ENCODE measurements at places on chromosomes 3 and 15.

GRCh38 chr15:28112101-28112760 is 13.1 kb upstream of the OCA2 start:
- DNase-seq = no peak

DNA sequence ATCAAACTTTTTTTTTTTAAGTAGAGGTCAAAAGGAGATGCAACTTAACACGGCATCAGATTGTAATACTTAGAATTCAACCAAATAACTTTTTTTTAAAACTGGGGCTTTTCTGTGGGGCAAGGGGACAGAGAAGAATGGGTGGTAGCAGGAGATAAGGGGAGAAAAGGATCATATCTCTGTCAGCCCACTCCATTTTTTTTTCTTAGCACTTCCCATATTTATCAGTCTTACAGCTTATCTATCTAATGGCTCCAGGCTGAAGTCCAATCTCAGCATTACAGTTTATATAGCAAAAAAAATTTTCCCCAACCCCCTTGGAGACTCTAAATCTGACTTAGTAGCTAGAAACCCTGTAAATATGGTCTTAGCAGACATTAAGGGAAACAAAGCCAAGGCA is 69.3 kb downstream of the PIK3R4 start:
- no peak for DNase-seq

DNA sequence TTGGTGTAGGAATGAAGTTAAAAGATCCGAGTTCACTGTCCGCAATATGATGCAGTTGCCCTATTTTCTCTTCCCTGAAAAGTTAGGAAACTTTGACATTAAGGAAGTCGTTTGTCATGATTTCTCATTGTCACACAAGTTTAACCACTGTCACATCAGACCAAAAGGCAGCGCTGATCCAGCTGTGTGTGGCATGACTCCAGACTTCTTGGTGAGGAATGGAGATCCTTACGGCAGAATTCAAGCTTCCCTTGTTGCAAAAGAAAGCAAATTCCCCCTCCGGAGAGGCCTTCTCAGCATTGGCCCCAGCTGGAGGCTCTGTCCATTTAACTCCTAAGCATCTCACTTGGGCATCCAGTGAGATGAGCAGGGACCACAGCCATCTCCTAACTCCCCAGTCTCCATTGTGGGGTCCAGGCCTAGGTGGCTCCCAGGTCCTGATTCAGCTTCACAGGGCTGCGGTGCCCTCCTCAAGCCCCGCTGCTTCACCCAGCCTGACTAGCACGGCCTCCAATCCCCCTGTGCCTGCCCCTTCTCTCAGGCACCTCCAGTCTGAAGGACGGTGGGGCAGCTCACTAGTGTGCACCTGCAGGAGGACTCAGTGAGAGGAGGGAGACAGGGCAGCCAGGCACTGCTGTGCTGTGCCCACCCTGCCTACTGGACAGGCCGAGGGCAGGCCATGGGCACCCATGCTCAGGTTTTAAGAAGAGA is 159.5 kb downstream of the CHSY1 start:
- DNase-seq = no peak

GRCh38 chr3:152428577-152428976 is 159.8 kb downstream of the MBNL1 start:
- no peak for DNase-seq

DNA sequence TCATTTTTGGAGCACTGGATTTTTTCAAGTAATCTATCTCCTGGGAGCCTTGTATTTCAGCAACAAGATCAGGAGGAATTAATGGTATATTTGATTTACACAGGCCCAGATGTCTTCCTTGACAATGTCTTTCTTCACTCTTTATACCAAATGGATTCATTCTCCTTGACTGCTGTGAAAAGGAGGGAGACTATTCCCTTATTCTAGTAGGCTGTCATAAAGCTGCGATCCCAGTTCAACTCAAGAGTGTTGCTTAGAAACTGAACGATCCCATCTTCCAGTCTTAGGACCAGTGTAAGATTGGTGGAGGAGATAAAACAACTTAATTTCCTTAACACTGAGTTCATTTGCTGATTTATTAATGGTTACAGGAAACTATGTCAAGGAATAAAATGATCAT is 119.4 kb upstream of the ROBO1 start:
- no peak for DNase-seq

- DNase-seq = no peak
These were observed 7.4 kb upstream of the MBNL1 start for GRCh38 chr3:152261329-152261728.

GRCh38 chr3:109899925-109900324 is 562.6 kb upstream of the DPPA4 start:
- DNase-seq = no peak

GRCh38 chr15:73873889-73874511 is 636 bp downstream of the TBC1D21 start:
- no peak for DNase-seq

- DNase-seq = no peak
These were observed 52.4 kb upstream of the CMSS1 start for GRCh38 chr3:99765042-99765942.

GRCh38 chr15:72797338-72797689 is 13.8 kb upstream of the ADPGK start:
- no peak for DNase-seq

DNA sequence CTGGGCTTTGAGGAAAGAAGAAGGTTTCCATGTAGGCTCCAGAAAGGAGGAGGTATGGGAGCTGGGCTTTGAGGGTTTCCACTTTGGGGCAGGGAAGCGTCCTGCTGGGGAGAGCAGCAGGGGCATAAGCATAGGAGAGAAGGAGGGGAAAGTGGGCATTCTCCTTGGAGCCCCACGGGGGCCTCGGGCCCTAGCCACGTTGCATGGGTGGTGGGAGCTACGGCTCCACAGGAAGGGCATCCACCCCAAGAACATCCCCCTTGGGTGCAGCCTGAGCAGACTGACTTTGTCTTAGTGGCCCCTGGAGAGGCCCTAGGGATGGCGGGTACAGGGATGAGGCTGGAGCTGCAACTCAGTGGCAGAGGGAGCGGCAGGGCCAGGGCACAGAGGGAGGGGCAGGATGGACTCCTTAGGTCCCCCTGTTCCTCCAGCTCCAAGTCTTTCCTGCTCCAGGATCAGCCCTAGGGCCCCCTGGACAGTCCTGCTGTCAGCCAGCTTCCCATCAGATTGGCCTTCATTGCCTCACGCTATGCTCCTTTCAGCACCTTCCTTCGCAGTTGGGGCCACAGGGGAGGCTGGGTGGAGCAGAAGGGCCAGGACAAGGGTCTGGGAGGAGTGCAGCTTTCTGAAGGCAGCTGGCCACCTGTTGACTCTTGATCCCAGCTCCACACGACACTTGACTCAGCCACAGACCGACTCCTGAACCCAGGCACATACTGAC is 22.9 kb downstream of the PRR20G start:
- no peak for DNase-seq

DNA sequence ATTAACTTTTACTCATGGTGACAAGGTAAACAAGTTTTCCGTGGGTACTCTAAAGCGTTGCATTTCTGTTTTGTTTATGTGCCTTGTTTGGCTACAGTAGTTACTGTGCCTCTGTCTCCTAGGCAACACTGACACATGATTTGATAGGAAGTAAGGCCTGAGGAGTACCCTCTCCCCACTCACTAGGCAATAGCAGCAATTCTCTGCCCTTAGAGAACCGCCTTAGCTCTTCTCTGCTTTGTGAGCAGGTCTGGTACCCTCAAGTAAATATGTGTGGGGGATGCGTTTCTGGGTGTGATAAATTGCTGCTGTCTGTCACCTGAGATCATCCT is at the start of gene IL5RA:
Gene IL5RA (minus strand): TSS at position 76 of the 332 bp plus-strand sequence. CDS start 5,390 bp downstream, outside the sequence.
- DNase-seq = no peak

DNA sequence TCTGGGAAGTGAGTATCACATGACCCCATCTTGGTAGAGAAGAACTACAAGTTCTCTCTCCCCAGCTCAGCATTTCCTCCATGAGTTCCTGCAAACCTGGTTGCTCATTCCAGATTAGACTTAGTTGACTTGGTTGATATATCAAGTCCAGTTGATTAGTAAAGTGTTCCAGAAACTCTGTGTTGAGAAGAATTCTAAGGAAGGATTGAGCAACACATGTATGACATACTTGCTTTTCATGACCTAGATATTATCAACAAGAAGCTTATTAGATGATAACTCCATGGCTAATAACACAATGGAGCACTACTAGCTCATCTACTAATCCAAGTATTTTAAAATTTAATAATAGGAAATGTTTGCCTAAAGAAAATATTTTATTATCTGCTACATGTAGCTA is 6.4 kb upstream of the EID1 start:
- no peak for DNase-seq

DNA sequence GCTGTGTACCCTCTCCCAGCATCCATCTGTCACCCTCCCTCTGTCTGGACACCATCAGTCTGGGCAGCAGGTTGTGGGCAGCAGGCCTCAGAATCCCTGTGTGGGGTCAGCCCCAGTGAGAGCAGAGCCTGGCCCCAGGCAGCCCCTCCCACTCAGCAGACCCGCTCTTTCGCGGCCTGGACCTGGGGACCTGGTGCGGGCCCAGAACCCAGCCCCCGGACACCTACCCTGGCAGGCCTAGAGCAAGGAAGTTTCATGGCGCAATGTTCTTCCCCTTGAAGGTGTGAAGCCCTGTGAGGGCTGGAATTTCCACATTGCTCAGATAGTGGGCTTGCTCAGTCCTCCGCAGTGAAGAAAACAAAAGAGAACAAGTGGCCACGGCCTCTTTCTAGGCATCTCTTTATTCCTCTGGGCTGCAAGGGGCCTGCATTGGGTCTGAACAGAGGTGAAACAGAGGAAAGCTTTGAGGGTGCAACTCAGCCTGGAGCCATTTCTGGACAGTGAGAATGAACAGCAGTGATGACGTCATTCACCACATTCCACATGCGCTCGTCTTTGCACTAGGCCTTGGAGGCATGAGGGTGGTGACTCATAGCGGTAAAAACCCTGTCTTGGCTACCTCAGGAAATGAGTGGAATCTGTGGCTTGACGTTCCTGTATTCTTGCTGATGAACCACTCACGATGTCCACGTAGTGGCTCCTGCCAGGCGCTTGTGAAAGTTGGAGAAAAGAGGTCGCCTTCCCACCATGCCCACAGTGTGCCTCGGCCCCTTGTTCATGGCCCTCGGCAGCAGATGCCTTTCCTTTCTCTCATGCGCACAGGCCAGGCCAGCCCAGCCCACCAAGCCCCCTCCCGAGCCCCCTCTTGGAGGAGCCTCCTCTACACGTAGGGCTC is 66.1 kb downstream of the SLC30A4 start:
- DNase-seq = peak; percentile 27

DNA sequence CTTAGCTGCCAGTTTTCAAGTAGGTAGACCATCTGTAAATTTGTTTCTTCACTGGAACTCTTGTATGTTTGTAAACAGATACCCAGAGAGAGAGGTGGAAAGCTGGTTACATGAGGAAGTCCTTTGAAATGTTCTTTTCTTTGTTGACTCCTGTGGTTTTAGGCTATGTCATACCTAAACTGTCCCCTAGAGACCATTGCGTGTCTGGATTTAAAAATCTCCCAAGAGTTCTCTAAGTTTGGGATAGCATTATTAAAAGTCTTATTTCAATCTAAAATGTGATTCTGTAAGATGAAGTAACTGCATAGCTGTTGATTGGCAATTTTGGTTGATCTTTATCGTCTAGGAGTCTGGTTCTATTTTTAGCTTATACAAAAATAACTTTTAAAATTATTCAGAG is 127.2 kb downstream of the GHSR start:
- no peak for DNase-seq

- no peak for DNase-seq
These were observed 3.2 kb downstream of the ALAS1 start for GRCh38 chr3:52200981-52201679.

GRCh38 chr15:74552773-74553441 is 11.9 kb downstream of the ARID3B start:
- no peak for DNase-seq

DNA sequence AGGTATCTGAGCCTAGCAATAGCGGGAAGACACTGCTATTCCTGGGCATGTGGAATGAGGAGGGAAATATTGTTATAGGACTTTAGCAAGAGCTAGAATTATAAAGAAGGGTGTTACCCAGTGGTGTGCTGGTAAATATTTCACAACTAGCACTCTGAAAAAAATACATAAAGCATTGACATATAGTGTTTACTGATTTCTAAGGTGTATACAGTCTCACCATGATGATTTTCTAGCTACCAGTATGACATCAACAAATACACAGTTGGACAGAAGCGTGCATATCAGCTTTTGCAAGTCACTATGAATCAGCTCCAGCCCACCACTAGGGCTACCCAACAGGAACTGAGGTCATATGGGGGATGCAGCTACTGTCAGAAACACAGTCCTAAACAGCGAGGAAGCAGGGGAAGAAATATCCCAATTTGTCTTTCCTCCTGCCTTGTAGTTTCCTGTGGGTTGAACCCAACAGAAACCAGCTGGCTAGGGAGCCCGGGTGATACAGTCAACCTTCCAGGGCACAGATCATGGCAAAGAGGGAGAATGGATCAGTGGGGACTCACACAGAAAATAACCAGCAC is 39.6 kb downstream of the HGD start:
- no peak for DNase-seq

DNA sequence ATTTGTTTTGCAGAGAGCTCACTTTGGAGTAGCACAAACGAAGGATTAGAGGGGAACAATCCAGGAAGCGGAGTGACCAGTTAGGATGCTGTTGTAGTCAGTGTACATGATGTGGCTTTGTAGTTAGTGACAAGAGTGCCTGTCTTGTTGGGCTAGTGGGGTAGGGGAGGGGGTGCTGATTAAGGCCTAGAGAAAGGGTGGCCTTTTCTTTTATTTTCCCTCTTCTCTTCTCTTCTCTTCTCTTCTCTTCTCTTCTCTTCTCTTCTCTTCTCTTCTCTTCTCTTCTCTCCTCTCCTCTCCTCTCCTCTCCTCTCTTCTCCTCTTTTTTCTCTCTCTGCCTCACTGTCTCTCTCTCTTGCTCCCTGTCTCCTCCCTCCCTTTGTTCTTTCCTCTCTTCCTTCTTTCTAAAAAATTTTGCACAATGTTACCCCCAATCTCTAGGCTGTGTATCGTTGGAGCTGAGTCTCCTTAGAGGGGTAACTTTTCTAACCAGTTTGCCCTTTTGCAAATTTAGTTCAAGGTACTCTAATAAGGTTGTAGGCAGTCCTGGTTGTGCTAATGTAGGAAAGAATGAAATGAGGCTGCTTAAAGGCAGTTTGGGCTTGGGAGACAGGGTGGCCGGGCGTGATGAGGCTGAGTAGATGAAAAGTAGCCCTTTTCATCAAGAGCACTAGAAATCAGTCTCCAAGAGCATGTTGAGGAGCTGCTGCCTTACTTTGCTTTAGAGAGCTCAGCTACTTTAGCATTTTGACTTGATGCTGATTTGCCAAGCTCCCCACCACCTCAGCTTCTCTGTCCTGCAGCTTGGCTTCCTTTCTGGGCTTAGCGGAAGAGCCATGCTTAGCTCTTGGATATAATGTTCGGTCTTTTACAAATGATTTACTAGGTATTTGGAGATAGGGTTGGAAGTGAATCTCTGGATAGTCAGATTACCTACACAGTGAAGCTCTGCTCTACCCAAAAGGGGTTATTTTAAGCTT is 58.6 kb downstream of the SV2B start:
- DNase-seq = no peak

GRCh38 chr3:64859625-64860535 is 172.1 kb upstream of the ADAMTS9 start:
- no peak for DNase-seq

- no peak for DNase-seq
These were observed at the start of gene P2RY12 for GRCh38 chr3:151384741-151385174. P2RY12 (minus strand) TSS chr3:151384753; CDS start chr3:151338845, 45,908 bp downstream.

All from C1 segment of cervical spinal cord (tissue), 14 donors.